SJCRH30 (cell line): ENCODE measurements at places on chromosomes 1 and 21.
A peak's percentile ranks its signal among the peaks of the same experiment; 100 is the strongest.

DNA sequence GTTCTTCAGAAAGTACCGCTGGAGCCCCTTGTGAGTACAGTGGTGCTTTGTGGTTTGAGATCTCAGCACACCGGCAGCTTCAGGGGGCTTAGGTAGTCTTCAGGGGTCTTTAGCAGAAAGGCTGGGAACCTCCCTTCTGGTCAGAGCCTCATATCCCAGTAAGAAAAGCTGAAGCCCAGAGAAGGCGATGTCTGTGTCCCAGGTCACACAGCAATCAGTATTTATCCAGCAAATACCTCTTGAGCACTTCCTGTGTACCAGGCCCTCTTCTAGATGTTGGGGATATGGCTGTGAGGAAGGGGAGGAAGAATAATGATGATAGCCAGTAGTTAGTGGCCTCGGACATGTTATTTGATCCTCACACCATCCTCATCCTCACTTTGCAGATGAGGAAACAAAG is 14.3 kb downstream of the SERINC2 start:
- no peak overlapping the region for H3K27ac ChIP-seq
- no peak for DNase-seq
- peaks cover 12% of the 10 kb centered on the region for H3K4me1 ChIP-seq
- no peaks in the 10 kb centered on the region for H3K36me3 ChIP-seq
- H3K27me3 ChIP-seq = no peaks in the 10 kb centered on the region

DNA sequence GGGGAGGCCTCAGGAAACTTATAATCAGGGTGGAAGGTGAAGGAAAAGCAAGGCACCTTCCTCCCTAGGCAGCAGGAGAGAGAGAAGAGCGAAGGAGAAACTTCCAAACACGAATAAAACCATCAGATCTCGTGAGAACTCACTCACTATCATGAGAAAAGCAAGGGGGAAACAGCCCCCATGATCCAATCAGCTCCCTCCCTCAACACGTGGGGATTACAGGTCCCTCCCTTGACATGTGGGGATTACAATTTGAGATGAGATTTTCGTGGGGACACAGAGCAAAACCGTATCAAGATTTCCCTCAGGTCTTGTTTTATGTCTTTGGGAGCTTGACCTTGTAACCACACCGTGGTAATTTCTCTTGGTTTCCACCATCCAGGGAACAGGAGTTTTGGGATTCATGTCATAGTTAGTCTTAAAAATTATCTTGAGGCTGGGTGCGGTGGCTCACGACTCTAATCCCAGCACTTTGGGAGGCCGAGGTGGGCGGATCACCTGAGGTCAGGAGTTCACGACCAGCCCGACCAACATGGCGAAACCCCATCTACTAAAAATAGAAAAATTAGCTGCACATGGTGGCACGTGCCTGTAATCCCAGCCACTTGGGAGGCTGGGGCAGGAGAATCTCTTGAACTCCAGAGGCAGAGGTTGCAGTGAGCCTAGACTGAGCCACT is 47.2 kb upstream of the NBPF3 start:
- no peak for DNase-seq
- H3K36me3 ChIP-seq = no peaks in the 10 kb centered on the region
- H3K4me1 ChIP-seq = peaks cover 6% of the 10 kb centered on the region; the same call in 1 of the 2 replicates
- peaks cover 7% of the 10 kb centered on the region; the same call in 1 of the 2 replicates for H3K27me3 ChIP-seq
- no peak overlapping the region for H3K4me3 ChIP-seq

DNA sequence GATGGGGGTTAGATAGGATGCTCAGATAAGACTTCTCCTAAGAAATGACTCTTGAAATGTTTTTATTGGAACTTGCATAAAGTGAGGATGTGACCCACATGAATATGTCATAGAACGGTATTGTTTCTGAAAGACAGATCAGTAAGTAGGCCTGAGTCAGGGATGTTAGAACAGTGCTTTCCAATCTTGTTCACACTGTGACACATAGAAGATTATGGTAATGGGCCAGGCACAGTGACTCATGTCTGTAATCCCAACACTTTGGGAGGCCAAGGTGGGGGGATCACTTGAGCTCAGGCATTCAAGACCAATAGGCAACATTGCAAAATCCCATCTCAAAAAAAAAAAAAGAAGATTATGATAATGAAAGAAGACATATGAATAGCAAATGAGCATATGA is 32.9 kb downstream of the FMO4 start:
- H3K4me3 ChIP-seq = no peak overlapping the region
- DNase-seq = no peak
- H3K27ac ChIP-seq = no peak overlapping the region

- no peaks in the 10 kb centered on the region for H3K4me1 ChIP-seq
- no peak overlapping the region for H3K4me3 ChIP-seq
- peaks cover 21% of the 10 kb centered on the region for H3K36me3 ChIP-seq
Measured at GRCh38 chr1:93143136-93143535, 37.1 kb downstream of the TMED5 start.

DNA sequence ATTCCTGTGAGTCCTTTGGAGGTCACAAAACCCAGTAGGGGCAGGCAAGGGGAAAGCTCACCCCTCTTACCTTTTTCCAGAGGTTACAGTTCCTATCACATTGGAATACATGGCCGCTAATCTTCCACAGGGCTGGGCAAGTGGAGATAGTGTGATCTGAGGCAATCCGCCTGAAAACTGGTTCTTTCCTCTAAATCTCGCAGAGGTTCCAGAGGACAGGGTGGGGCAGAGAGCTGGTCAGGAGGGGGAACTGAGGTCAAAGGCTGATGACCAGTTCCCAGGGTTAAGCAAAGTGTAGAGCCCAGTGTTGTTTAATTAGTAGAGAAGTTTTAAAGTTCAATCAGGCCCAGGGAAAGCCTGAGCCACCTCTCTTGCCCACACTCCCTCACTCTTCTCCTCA is at the start of gene SERPINC1:
Gene SERPINC1 (minus strand): TSS at position 179 of the 400 bp plus-strand sequence. CDS start 68 bp downstream, at position 111.
- H3K27ac ChIP-seq = no peak within 1 kb of the TSS
- H3K27me3 ChIP-seq = no peaks in the 10 kb centered on the region
- no peaks in the 10 kb centered on the region for H3K4me1 ChIP-seq
- no peak for DNase-seq
- H3K4me3 ChIP-seq = no peak within 1 kb of the TSS

GRCh38 chr21:35010447-35010846 is 38.7 kb downstream of the RUNX1 start:
- no peaks in the 10 kb centered on the region for H3K27me3 ChIP-seq
- peaks cover 24% of the 10 kb centered on the region for H3K4me1 ChIP-seq
- H3K4me3 ChIP-seq = no peak overlapping the region
- DNase-seq = no peak

GRCh38 chr1:23514111-23514679 is 16.8 kb downstream of the E2F2 start:
- no peak overlapping the region for H3K27ac ChIP-seq
- peaks cover 55% of the 10 kb centered on the region for H3K36me3 ChIP-seq
- DNase-seq = no peak
- H3K27me3 ChIP-seq = no peaks in the 10 kb centered on the region
- H3K4me3 ChIP-seq = no peak overlapping the region

- H3K4me1 ChIP-seq = peaks cover 26% of the 10 kb centered on the region
- peaks cover 8% of the 10 kb centered on the region; the same call in 1 of the 2 replicates for H3K27me3 ChIP-seq
- peak overlapping the region; percentile 53 for H3K4me3 ChIP-seq
- DNase-seq = peak; percentile 90
- no peaks in the 10 kb centered on the region for H3K36me3 ChIP-seq
- peak overlapping the region; percentile 67 for H3K27ac ChIP-seq
Measured at GRCh38 chr1:11339346-11340232, 66.6 kb downstream of the UBIAD1 start.

GRCh38 chr1:47444562-47445465 is 7.0 kb downstream of the FOXD2 start:
- no peak overlapping the region for H3K27ac ChIP-seq
- no peak overlapping the region for H3K4me3 ChIP-seq
- no peaks in the 10 kb centered on the region for H3K4me1 ChIP-seq
- H3K27me3 ChIP-seq = 0 out of 2 replicates have a peak, but pooled peaks cover under 1% of the 10 kb centered on the region

- no peaks in the 10 kb centered on the region for H3K4me1 ChIP-seq
- peaks cover 12% of the 10 kb centered on the region; the same call in 1 of the 2 replicates for H3K36me3 ChIP-seq
- DNase-seq = no peak
Measured at GRCh38 chr1:154987326-154987725, 4.2 kb downstream of the FLAD1 start.

GRCh38 chr1:78790174-78790573 is 140.5 kb downstream of the IFI44 start:
- H3K4me3 ChIP-seq = no peak overlapping the region
- H3K36me3 ChIP-seq = no peaks in the 10 kb centered on the region
- no peaks in the 10 kb centered on the region for H3K4me1 ChIP-seq
- H3K27me3 ChIP-seq = no peaks in the 10 kb centered on the region

- no peak within 1 kb of the TSS for H3K27ac ChIP-seq
- no peaks in the 10 kb centered on the region for H3K27me3 ChIP-seq
- H3K4me3 ChIP-seq = peak within 1 kb of the TSS; percentile 4; the same call in 1 of the 2 replicates
- H3K4me1 ChIP-seq = no peaks in the 10 kb centered on the region
- H3K36me3 ChIP-seq = no peaks in the 10 kb centered on the region
Measured at GRCh38 chr1:6205849-6206519, at the start of gene RNF207. Gene RNF207 (plus strand): TSS chr1:6206119. CDS start chr1:6206536, 417 bp downstream.

DNA sequence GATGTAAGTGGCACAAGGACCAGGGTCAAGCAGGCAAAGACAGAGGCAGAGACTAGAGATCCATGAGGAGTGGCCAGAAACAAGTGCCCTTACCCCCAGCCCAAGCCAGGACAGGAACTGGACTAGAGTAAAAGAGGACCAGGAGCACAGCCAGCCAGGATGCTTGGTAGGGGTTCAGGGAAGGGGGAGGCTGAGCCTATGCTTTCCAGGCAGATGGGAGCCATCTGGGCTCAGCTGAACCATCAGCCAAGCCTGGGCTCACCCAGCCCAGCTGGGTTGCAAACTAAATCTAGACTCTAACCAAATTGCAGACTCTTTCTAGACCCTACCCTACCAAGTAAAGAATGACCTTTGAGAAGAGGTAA is 15.2 kb downstream of the PDZK1IP1 start:
- H3K4me1 ChIP-seq = no peaks in the 10 kb centered on the region
- no peak overlapping the region for H3K27ac ChIP-seq
- H3K4me3 ChIP-seq = no peak overlapping the region
- H3K36me3 ChIP-seq = no peaks in the 10 kb centered on the region

DNA sequence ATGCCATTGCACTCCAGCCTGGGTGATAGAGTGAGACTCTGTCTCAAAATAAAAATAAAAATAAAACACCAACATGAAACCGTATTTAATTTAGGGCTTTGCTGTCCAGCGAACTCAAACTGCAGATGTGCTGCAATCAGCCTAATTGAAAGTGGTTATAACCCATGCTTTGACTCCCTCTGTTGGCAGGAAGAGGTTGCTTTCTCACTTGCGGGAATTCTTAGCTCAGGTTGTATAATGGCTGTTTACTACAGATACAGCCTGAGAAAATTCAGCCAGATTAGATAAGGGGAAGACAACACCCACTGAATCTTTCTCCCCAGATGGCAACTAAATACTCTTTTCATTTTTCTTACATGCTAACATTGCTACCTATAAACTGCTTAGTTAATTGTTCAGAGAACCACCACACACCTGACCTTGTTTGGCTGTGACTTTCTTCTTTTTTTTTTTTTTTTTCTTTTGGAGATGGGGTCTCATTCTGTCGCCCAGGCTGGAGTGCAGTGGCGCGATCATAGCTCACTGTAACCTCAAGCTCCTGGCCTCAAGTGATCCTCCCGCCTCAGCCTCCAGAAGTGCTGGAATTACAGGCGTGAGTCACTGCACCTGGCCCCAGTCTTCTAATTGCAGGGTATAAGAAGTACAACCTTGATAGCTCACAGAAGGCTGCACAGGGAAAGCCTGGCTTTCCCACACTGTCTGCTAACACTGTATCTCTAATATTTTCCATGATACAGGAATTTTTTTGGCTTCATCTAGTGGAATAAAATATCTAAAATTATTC is 34.6 kb downstream of the DNTTIP2 start:
- DNase-seq = peak; percentile 87
- no peak overlapping the region for H3K4me3 ChIP-seq
- peak overlapping the region; percentile 92 for H3K27ac ChIP-seq
- H3K36me3 ChIP-seq = no peaks in the 10 kb centered on the region

DNA sequence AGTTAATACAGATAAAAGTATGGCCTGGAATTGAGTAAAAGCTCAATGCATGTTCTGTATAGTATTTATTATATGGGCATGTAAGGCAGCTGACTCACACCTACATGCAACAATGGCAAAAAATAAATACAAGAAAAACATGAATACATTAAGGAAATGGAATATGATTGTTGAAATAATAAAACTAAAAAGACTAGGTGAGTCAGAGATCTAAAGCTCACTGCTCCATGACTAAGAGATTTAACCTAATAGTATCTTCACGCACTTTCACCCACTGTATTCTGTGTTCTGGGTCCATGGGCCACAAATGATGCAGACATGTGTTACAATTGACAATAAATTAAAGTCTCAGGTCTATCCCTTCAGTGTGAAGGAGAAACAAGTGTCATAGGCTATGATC is 607.0 kb downstream of the AGBL4 start:
- H3K27ac ChIP-seq = no peak overlapping the region
- no peaks in the 10 kb centered on the region; the same call in 1 of the 2 replicates for H3K27me3 ChIP-seq
- no peak for DNase-seq
- H3K4me1 ChIP-seq = no peaks in the 10 kb centered on the region

- DNase-seq = no peak
- H3K36me3 ChIP-seq = no peaks in the 10 kb centered on the region
- no peaks in the 10 kb centered on the region for H3K4me1 ChIP-seq
- H3K27me3 ChIP-seq = no peaks in the 10 kb centered on the region
- no peak overlapping the region for H3K27ac ChIP-seq
Measured at GRCh38 chr21:46055863-46056281, 42.0 kb upstream of the COL6A2 start.

- no peak overlapping the region for H3K27ac ChIP-seq
- H3K36me3 ChIP-seq = no peaks in the 10 kb centered on the region
- no peak for DNase-seq
- H3K4me1 ChIP-seq = no peaks in the 10 kb centered on the region
- no peaks in the 10 kb centered on the region for H3K27me3 ChIP-seq
- H3K4me3 ChIP-seq = no peak overlapping the region
Measured at GRCh38 chr1:173128742-173129141, 78.0 kb upstream of the TNFSF18 start.
